ENCODE measurements at places on chromosomes 13 and 19. TPM values are rescaled to one million over a fixed set of nuclear protein-coding genes. Genes with fewer than 3 reads are reported as not detected.

The RNF17 gene
- not detected for total RNA-seq

The COMP gene
- 33.2 TPM for total RNA-seq

The TEX26 gene
- total RNA-seq: not detected

The ATP4B gene
- total RNA-seq: 0.16 TPM

The UQCRFS1 gene
- total RNA-seq: 37.9 TPM

The KLK1 gene
- 0.41 TPM for total RNA-seq

All from kidney (tissue), 22 donors.